ENCODE measurements at places on chromosomes 7 and 10.

GRCh38 chr10:103916876-103917275 is 1.1 kb downstream of the STN1 start:
- no peak for DNase-seq

DNA sequence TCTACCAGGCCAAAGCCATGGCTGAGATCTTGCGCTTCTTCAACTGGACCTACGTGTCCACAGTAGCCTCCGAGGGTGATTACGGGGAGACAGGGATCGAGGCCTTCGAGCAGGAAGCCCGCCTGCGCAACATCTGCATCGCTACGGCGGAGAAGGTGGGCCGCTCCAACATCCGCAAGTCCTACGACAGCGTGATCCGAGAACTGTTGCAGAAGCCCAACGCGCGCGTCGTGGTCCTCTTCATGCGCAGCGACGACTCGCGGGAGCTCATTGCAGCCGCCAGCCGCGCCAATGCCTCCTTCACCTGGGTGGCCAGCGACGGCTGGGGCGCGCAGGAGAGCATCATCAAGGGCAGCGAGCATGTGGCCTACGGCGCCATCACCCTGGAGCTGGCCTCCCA is 142.7 kb downstream of the GRM3 start:
- DNase-seq, result no peak

DNA sequence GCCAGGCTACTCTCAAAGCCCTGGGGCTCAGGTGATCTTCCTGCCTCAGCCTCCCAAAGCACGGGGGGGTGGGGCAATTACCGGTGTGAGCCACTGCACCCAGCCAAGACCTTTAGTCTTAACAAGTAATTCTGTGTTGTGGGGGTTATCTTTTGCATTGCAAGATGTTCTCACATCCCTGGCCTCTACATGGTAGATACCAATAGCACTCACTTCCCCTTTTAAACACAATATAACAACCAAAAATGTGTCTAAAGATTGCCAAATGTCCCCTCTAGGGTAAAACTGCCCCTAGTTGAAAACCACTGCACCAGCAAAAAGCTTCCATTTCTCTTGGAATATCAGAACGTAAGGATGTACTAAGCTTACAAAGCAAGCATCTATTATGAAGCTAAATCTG is 225.0 kb downstream of the CTNNA3 start:
- DNase-seq, result no peak

- DNase-seq, result no peak
Measured at GRCh38 chr10:58963723-58964124, 212.7 kb upstream of the PHYHIPL start.

All from fibroblast of skin of left biceps (primary cell).